ENCODE measurements at places on chromosomes 13 and 19.

- peak; percentile 67 for DNase-seq
Observed at GRCh38 chr13:28545583-28546333, 50.8 kb upstream of the FLT1 start.

- no peak for DNase-seq
Observed at GRCh38 chr13:26053418-26053980, 1.7 kb upstream of the SHISA2 start.

- no peak for DNase-seq
Observed at GRCh38 chr19:48493718-48494401, 17.8 kb downstream of the LMTK3 start.

DNA sequence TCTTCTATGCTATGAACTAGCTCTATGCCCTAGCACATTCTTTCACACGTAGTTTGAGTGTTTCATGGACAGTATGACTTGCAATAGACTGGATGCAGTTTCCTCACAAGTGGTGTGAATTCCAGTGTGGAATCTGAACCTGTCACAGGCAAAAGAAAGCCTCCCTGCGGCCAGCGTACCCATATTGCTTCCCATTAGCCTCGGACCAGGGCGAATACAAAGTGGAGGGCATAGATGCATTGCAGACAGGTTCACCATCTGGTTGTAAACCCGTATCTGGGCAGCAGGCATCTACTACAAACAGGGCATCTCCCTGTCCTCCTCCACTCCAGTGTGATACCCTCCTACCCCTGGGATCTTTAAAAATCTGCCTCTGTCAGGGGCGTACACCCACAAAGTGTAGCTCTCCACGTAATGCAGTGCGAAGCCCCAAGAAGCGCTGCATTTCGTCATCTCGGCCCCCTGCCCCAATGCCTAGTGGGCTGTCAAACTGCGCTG lies 1.4 kb upstream of the CIC start:
- DNase-seq, result no peak

DNA sequence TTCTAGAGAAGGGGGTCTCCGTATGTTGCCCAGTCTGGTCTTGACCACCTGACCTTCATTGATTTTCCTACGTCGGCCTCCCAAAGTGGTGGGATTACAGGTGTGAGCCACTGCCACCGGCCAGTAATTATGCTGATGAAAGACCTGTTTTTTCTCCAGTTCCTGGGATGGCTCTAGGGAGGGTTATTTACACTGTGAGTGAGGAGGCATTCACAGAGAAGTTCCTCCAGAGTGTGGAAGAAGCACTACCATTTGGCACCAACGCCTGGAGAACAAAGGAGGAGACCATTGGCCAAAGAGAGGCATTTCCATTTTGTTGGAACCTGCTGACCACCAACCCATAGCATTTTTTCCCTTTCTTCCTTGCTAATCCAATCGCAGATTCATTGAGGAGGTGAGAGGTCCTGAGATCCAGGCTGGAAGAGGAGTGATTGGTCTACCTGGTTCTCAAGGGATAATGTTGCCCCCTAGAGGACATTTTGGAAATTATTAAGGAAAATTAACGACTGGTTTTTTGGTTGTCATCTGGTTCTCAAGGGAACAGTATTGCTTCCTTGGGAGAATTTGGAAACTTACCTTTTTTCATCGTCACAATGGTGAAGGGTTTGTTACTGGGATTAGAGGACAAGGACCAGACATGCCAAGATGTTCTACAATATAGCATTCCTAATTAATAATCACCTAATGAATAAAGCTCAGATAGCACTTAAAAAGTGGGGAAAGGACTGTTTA lies 5.5 kb upstream of the SAE1 start:
- DNase-seq, result peak; percentile 80

- DNase-seq, result no peak
Observed at GRCh38 chr13:20654156-20654555, 49.3 kb upstream of the IL17D start.

GRCh38 chr19:40279761-40280607 lies 5.2 kb downstream of the AKT2 start:
- no peak for DNase-seq

DNA sequence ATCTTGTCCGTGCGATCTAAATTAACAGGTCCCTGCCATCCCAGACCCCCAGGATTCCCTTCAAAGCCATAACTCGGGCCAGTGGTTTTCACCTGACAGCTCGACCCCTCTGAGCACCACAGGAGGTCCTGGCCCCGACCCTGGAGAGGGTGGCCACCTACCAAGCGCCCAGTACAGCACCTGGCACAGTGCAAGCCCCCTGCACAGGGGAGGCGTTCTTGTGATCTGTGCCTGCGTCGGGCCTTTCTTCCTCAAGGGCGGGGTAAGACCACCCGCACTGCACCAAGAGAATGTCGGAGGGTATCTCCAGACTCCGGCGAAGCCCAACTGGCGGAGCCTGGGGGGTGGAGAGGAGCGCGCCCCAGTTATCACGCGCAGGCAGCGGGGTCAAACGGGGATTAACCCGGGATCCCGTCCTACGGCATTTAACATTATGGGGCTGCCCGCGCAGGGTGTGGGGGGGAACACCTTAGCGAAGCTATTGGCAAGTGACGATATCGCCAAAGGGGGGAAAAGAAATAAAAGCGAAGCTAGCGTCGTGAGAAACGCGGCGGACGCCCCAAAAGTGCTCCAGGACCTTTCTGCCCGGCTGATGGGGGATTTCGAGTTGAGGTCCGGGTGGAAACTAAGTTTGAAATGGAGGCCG lies 1.3 kb upstream of the HNRNPL start:
- DNase-seq, result no peak

GRCh38 chr13:73072239-73072900 lies 13.6 kb downstream of the KLF5 start:
- no peak for DNase-seq

All from NCI-H2029 treated with DMSO at 0.1 percent for 48 hours (cell line).